Activated CD4-positive, alpha-beta T cell treated with anti-CD3 and anti-CD28 coated beads, Interleukin-2, amount 10 ng/mL, durations not matched to agents 7 days and 5 days (primary cell): ENCODE measurements at places on chromosomes 11 and 22. TPM values are rescaled to one million over a fixed set of nuclear protein-coding genes. Genes with fewer than 3 reads are reported as not detected.

Gene OR2D2
- total RNA-seq: not detected

Gene KRTAP5-9
- total RNA-seq: 0.35 TPM

Gene INSC
- 0.23 TPM for total RNA-seq

DNA sequence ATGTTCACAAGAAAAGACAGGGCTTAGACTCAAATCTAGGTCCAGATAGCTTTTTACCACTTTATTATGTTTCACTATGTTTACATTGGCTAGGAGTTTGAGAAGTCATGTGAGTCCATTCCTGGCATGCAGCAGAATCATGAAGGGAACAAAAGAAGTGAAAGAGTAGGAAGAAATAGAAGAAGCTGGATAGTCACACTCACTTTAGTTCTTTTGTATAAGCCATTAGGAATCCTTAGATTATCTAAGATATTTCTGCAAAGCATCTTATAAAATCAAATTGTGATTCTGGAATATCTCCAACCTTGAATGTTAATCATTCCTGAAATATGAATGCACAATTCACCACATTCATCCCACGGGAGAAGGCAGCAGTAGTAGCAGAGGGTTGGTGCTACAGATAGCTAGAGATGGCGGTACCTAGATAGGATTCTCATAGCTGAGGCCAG is 31.9 kb downstream of the MAML2 start:
- DNase-seq: no peak

- DNase-seq: no peak
Measured at GRCh38 chr22:48710410-48710809, 1117.3 kb downstream of the BRD1 start.

DNA sequence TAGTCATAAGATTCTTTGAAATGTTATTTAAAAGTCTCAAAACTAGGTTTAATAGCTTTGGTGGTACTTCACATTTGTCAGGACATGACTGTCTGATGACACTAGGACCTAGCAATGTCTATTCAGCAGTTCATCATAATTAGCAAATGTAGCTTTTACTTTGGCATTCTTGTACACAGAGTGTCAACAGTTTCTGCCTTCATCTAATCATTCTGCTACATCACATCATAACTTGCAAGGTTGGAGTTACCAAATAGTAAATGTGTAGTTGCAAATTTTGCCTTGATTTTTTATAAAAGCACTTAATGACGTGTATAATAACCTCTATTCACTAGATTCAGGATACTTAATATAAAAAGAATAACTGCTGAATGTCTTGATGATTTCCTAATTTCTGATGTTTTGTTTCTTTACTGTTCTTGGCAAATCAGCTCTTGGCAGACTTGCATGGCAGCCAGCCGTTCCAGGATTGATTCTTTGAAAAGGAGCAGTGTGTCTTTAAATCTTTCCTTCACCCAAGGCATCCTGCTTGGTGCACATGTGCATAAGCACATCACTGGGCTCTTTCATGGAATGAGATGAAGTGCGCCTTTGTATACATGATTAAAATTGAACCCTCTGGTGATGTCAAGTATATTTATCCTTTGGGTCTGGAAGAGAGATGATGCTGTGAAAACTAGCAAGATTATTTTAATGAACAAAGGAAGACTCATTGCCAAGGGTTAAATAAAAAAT is 12.2 kb downstream of the FBXO7 start:
- DNase-seq: no peak

DNA sequence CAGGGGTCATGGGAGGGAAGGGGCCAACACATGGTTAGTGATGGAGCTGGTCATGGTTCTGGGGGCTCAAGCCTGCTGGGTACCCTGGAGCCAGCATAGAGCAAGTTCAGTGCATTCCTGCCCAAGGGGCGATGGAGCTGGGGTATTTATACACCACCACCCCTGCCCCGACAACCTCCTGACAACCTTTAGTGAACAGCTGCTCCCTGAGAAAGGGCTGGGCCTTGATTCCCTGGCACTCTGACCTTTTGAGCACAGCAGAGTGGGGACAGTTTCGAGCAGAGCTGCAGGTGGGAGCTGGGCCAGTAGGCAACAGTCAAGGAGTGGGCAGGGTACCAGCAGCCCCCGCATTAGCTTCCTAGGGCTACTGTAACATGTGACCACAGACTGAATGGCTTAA is 6.0 kb downstream of the PARVG start:
- no peak for DNase-seq

DNA sequence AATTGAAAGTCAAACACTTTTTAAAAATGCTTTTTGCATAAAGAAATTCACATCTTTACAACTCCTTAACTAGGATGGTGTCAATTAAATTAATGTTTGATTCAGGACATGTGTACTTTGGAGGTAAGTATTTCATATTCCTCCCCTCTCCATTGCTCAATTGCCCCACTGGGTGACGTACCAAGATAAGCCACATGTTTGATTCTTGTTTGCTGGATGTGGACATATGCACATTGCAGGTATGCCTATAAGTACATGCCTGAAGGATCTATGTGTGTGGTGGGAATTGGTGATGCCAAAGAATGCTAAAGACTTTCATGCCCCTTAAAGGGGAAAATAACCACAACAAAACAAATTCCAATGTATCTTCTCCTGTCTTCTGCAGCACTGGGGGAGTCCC is 5.8 kb downstream of the CD44 start:
- DNase-seq: no peak

DNA sequence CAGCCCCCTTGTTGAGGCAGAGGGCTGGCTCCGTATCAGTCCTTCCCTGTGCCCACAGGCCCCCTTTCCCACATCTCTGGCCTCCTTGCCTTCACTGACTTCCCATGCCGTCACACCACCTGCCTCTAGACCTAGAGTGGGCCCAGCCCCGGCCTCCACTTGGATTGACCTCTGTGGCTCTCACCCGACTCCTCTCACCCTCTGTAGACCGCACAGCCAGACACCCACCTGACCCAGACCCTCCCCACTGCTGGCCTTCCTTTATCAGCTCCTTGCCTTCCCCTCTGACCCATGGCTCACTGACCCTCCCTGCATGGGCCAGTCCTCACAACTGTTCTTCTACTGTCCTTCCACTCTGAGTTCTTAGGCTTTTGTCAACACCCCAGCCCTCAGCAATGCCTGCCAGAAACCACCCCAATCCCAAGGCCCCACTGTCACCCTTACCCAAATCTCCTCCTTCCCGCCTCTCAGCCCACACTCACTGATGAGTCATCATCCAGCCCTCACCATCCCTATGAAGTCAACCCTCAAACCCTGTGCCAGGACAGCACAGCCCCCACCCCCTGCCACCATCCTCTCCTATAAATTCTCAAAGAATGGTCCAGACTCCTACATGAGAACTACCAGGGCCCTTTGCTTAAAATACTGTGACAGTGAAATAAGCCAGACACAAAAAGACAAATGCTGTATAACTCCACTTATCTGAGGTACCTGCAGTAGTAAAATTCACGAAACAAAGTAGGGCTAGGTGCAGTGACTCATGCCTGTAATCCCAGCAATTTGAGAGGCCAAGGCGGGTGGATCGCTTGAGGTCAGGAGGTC is 53.4 kb downstream of the SCGB1A1 start:
- no peak for DNase-seq

GRCh38 chr11:733072-733471 is 14.2 kb upstream of the TALDO1 start:
- no peak for DNase-seq

DNA sequence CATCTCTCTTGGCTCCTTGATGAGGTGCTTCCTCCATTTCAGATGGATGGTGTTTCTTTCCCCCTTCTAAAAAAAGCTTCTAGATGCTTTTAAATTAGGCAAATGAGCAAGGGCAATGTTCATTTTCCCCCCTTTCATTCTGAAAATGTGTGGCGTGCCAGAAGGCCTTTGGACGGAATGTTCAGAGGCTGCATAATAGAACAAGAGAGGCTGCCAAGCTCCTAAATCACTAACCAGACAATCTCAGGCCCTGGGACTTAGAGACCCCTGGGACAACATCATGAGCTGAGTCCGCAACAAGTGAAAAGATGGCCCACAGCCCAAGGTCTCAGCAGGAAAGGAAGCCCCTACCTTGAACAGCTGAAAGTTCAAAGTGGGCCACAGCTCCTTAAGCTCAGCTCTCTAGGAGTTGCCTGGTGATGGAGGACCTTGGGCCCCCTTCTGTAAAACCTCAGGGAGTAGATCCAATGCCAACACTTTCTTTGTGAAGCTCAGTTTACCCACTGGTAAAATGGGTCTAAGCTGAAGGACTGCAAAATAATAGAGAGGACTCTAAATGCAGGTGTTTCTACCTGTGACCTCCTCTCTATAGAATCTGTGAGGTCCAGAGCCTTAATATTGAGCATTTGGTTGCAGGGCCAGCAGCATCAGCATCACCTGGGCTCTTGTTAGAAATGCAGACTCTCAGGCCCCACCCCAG is 144.0 kb downstream of the FBXO7 start:
- DNase-seq: no peak
